Activated T-helper 17 cell treated with anti-CD3 and anti-CD28 coated beads, Interleukin-2, amount 50 U/mL, for 72 hours (primary cell): ENCODE measurements at places on chromosomes 3 and 15. TPM values are rescaled to one million over a fixed set of nuclear protein-coding genes. Genes with fewer than 3 reads are reported as not detected.

Gene SLC24A5
- not detected for total RNA-seq

Gene GOLGA8J
- total RNA-seq, result not detected

- no peak for ATAC-seq
These were observed 32.4 kb downstream of the MEGF11 start for GRCh38 chr15:66221126-66221525.

GRCh38 chr15:79990280-79990996, 19.4 kb upstream of the BCL2A1 start:
- no peak for ATAC-seq
